Cardiac fibroblast (primary cell): ENCODE measurements at places on chromosomes 5 and 9.

- no peak for DNase-seq
These were observed 125.0 kb upstream of the TLE4 start for GRCh38 chr9:79446523-79447307.

GRCh38 chr9:89252651-89253267, 58.2 kb upstream of the CKS2 start:
- no peak for DNase-seq

DNA sequence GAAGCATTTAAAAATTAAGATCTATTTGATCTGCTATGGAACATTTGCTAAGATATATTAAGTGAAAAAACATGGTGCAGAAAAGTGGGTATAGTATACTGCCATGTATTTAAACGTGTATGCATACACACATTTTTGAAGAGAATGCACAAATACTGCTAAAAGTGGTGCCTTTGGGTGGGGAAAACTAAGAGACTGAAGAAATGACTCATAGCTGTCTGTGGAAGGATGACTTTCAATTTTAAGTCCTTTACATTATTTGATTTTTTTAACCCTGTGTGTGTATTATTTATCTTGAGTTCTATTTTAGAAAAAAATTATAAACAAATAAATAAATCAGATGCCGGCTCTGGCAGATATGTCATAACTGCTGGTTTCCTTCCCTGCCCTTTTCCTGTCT, 120.7 kb upstream of the SLIT3 start:
- no peak for DNase-seq

- no peak for DNase-seq
These were observed 662.2 kb upstream of the CTNND2 start for GRCh38 chr5:12566441-12566840.

- DNase-seq, result peak; percentile 71
These were observed 8.6 kb downstream of the HAPLN1 start for GRCh38 chr5:83711982-83712601.
